ENCODE measurements at places on chromosomes 6 and 20.

DNA sequence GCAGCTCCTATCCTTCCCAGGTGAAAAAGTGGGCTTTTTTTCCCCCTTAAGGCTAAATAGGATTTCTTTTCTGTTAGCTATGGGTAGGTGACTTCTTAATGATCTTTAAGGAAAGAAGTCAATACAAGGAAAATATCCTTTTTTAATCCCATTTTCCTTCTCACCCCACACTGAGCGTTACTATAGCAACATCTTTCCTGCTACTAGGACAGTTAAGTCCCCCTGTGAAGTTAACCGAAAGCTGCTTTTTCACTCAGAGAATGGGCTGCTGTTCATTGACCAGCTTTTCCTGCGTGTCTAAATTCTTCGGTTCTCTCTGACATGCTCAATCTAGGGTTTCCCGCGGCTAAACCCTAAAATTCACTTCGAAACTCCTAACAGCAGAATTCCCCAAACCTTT, 173.1 kb upstream of the AGPAT4 start:
- no peak for DNase-seq

GRCh38 chr20:22562620-22563019, 21.8 kb downstream of the FOXA2 start:
- no peak for DNase-seq

DNA sequence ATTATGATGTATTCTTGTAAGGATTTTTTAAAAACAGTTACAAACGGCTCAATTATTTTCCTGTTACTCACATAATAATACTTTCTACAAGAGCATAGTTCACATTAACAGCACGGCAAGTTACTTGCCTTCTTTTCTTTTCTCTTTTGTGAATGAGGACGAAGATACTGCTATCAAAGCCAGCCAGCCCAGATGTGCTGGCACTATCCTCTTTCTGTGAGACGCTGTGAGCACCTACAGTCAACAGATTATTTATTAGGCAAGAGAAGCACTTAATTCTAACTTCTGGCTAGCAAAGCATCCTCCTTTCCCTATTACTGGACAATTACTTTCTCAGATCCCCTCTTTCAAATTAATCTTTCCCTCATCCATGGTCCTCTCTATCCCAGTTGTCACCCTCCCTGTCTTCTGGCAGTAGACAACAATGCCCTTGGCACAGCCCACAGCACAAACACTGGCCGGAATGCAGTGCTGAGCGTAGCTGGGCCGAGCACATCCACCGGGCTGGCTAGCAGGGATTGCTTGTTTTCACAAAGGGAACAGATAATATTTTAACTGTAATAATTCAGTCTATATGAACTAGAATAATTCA, 262.1 kb downstream of the FOXC1 start:
- DNase-seq: no peak

DNA sequence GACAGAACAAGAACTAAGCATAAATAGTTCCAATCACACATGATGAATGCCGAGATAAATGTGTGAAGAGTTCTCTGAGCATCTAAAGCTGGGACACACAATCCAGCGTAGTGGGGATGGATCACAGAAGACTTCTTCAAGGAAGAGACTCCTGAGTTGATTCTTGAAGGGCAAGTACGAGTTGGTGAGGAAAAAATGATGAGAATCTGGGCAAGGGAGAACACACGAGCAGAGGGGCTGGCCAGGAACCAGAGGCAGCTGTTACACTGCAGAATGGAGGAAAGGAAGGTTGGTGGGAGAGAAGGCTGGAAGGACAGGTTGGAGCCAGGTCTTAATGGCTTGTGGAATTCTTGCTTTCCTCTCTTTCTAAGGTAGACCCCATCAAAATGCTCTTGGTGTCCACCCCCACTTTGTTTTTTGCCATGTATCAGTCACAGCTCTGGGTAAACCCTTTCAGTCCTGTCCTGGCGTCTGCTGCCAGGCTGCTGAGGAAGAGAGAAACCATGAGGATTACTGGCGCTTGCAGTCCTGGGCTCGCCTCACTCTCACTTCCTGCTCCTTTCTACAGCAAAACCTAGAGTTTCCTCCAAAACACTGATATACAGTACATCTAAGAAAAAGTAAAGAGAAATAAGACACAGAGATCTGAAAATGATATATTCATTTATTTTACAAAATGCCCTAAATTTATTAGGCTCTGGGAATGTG, 127.6 kb upstream of the FAM184A start:
- DNase-seq: no peak

DNA sequence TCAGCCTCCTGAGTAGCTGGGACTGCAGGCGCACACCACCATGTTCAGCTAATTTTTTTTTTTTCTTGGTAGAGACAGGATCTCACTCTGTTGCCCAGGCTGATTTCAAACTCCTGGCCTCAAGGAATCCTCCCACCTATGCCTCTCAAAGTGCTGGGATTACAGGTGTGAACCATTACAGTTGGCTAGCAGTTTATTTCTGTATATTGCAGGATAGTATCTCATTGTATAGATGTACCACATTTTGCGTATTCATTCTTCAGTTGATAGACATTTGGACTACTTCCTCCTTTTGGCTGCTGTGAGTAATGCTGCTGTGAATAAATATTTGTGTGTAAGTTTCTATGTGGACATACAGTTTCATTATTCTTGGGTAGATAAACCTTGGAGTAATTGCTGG, 32.9 kb downstream of the ASXL1 start:
- DNase-seq: no peak

DNA sequence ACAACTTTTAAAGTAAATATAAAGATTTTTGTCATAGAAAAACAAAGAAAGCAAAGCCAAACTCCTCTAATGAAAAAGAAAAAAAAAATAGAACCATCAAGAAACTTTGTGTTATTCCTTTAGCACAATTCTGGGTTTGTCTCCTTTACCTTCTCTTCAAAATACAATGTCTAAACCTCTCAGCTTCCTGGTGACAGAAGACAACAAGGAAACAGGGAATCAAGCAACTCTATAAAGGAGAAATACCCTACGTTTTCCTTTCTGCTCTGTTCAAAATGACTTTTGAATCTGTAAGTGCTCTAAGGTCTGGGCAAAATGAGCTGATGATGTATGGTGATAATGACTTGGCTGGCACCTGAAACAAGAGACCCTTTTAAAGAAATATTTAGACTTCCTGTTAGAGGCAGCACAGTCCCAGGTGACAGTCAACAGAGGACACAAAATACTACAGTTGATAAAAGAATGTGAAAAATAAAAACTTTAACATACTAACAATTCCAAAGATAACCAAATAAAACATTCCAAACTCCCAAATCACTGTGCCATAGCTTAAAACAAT, 101.4 kb downstream of the PRDM1 start:
- DNase-seq: no peak

DNA sequence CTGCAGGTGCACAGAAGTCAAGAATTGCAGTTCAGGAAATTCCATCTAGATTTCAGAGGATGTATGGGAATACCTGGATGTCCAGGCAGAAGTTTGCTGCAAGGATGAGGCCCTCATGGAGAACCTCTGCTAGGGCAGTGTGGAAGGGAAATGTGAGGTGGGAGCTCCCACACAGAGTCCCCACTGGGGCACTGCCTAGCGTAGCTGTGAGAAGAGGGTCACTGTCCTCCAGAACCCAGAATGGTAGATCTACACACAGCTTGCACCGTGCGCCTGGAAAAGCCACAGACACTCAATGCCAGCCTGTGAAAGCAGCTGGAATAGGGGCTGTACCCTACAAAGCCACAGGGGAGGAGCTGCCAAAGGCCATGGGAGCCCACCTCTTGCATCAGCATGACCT, 681.4 kb downstream of the EPHA7 start:
- DNase-seq: no peak

- no peak for DNase-seq
These were observed 266.9 kb downstream of the CD109 start for GRCh38 chr6:73962884-73963283.

DNA sequence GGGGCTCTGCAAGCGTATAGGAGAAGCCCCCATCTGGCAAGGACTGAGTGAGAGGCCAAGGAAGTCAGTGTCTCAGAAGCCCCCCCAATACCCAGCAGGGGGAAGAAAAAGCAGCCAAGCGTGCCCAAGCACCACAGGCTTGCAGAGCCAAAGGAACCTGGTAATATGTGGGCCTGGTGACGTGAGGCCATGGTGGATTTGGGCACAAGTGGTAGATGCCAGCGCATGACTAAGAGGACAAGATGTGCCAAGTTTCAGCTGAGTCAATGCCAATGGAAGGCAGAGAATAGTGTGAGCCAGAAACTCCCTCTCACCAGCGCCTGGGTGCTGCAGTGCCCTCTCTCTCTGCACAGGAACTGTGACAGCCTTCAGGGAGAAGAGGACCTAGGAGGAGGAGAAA, 110.0 kb downstream of the QRSL1 start:
- peak; percentile 42 for DNase-seq
